Amygdala (tissue), 56 donors: ENCODE measurements at places on chromosomes 4 and X.

GRCh38 chrX:38262715-38263620 is 42.3 kb upstream of the SRPX start:
- no peak for DNase-seq

GRCh38 chr4:28744066-28744465 is 1883.4 kb downstream of the STIM2 start:
- DNase-seq, result no peak

DNA sequence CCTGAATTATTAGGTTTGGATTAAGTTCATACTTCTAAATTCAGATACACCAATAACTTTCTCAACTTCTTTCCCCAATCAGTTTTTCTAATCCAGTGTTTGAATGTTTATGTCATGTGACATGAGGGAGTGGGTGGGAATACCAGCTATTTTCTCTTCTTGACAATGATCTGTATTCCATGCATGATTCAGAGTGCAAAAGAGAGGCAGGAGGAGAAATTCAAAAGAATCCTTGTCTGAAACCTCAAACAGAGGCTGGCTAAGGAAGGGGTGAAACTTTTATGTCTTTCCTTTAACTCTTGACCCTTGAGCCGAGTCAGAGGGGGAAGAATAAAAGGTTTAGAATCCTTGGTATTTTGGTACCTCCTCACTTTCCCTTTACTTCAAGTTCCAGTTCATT is 544.7 kb downstream of the SPRY1 start:
- no peak for DNase-seq

GRCh38 chrX:45009371-45010000 is 136.5 kb downstream of the KDM6A start:
- DNase-seq, result no peak

GRCh38 chrX:115013705-115014104 is 3.7 kb downstream of the IL13RA2 start:
- DNase-seq, result no peak

DNA sequence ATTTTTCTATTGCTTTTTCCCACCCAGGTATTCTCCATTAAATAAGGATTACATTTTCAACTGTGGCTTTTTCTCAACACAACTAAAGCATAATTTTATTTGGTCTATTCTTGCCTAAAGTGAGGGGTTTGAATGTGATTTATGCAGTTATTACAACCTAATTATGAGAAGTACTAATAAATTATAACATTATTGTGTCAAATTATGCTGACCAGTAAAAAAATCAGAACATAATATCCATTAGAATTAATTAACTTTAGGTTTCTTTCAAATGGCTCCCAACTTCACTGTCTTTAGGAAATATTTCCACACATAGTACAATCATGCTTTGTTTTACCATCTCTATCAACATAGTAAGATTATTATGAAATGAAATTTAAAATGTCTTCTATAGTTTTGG is 1293.9 kb downstream of the FSTL5 start:
- no peak for DNase-seq

- DNase-seq, result no peak
Measured at GRCh38 chr4:2281575-2282343, 19.9 kb upstream of the MXD4 start.

DNA sequence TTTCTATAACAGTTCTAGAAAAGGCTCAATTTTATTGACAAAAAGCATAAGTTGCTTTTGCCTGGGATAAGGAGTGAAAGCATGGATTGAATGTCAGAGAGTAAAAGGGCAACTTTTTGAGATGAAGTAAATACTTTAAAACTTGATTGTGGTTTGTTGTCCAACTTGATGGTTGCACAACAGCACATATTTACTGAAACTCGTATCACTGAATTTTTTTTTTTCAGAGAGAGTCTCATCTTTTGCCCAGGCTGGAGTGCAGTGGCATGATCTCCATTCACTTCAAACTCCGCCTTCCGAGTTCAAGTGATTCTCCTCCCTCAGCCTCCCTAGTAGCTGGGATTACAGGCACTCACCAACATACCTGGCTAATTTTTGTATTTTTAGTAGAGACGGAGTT is 856.8 kb downstream of the SH3BGRL start:
- DNase-seq, result no peak

DNA sequence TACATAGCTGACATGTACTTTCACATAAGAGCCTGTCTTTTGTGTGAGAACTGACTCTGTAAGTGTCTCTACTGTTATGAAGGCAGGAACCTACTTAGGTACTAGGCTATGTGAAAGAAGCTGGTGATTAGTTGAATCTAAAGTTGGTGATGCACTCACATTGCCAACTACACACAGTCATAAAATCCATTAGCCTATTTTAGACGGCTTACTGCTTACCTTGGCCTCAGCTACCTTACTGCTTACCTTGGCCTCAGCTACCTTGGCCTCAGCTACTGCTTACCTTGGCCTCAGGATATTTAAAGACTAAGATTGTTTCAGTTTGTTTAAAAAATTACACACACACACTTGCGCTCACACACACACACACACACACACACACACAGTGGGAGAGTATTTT is 549.7 kb downstream of the IL1RAPL1 start:
- DNase-seq, result no peak

DNA sequence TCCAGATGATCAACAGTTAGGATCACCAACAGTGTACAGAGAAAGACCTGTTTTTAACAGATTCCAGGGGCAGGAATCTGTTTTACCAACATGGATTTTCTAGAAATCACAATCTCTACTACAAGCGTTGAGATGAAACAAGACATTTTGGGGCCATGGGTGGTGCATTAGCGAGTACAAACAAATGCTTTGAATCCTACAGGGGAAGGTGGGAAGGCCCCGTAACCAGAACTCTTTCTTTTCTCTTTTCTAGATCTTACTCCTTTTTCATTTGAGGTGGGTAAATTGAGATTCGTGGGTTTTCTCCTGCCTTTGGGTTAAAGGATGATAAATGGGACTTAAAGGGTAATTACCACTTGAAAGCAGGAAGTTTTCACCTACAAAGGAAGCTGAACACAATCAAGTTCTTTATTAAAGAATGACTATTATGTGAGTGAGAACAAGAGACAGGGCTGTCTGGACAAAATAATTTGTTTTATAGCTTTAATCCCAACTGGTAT is 189.9 kb upstream of the ANXA3 start:
- DNase-seq, result no peak

- DNase-seq, result no peak
Measured at GRCh38 chr4:111761531-111761930, 383.7 kb upstream of the FAM241A start.

- DNase-seq, result no peak
Measured at GRCh38 chr4:17807446-17807845, 3.1 kb downstream of the DCAF16 start.

DNA sequence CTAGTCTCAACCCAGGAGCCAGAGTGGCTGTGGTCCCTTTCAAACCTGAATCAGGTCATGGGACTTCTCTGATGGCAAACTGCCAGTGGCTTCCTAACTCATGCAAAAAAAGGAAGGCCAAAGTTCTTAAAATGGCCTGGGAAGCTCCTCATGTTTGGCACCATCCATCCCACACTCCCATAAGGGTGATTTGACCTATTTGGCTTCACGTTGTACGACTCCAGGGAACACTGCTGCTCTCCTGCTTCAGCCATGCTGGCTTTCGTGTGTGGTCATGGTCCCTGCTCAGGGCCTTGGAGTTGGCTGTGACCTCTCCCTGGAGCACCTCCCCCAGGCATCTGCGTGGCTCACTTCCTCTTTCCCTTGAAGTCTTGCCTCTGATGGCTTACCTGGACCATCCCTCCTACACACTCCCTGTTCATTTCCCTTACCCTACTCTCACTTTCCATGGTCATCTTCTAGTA is 12.8 kb upstream of the TMSB4X start:
- DNase-seq, result no peak

- no peak for DNase-seq
Measured at GRCh38 chr4:121936101-121936500, 15.8 kb downstream of the TRPC3 start.

DNA sequence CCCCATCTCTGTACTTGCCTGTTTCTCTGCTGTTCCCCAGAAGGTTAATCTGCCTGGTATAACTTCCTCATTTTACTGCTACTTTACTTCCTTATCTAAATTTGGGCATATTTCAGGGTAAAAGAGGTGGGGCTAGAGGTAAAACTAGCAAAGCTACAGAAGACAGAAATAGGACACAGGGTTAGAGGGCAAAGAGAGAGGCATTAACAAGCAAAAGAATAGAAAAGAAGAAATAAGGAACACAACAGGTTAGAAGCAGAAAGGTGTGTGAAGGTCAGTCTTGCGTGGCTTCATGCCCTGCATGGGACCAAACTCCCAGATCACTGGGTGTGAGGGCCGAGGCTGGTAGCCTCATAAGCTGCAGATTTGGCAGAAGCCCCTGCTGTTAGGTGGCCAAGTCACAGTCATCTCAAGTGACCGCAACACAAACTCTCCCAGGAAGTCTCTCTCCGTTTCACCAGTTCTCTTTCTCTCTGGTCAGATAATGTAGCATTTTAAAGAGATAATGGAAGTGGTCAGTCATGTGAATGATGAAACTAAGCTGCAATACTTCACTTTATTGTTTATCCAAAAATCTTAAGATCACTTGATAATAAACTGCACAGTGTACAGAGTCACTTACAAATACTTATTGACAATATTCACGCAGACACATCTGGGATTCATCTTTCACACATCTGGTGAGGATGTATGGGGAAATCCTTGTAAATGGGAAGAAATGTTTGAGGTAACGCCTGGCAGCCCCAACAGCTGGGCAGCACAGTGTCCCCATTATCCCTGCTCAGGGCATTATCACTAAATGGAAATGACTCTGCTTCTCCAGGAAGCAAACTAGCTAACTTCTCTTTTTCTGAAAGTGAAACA is 16.4 kb downstream of the TMEM154 start:
- no peak for DNase-seq

GRCh38 chrX:18895189-18895951 is 88.5 kb downstream of the PHKA2 start:
- DNase-seq, result no peak

- no peak for DNase-seq
Measured at GRCh38 chr4:55830716-55831115, 11.1 kb downstream of the EXOC1L start.

DNA sequence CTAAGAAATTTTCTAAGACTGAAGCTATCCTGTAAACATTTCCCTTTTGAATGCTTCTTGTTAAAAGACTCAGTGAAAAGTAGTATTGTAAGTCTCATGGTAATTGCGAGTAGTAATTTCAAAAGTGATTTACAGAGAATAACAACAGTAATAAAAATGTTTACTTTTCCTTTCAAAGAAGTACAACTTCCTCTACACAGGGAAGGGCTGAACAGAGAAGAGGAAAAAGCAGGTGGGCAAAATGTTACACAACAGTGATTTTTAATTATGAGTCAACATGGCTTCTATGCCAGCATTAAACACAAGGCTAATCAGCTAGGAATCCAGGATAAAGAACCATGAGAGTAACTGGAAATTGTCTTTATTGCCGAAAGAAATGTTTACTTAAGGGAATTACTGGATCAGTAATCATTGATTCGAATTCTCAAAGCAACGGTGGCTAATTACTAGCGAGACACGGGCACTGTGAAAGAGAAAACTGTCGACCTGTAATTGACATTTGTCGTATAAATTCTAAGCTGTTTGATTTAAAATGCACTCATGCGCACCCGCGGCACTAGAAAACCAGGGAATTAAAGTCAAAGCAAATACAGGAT is 15.4 kb downstream of the UTP3 start:
- no peak for DNase-seq

- no peak for DNase-seq
Measured at GRCh38 chrX:116246261-116246660, 75.7 kb downstream of the AGTR2 start.
